ENCODE measurements at places on chromosomes 6 and 20.

DNA sequence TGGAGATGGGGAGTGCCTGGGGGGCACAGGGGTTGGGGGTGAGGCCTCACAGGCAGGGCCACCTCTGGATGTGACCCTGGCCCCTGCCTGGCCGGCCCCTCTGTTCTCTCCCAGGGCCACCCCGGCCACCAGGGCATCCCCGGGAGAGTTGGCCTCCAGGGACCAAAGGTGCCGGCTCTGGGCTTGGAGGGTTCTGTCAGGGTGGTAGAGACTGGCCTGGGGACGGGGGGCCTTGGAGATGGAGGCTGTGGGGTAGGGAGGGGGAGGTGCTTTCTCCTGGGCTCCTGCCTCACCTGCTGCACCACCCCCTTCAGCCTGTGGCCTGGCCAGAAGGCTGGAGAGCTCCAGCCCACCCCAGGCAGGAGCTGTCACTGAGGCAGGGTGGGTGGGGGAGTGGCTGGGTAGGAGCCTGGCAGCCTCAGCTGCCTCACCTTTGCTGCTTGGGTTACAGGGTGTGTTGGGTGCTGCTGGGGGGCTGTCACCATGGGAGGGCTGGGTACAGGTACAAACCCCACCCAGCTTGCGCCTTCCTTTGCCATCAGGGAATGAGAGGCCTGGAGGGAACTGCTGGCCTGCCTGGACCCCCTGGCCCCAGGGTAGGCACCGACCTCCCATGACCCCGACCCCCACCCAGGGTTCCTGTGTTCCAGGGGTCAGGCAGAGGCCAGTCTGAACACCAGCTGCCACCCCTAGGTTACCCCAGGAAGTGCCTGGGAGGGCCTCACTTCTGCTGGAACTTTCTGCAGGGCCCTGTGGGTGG is 32.7 kb downstream of the COL20A1 start:
- DNase-seq, result no peak

DNA sequence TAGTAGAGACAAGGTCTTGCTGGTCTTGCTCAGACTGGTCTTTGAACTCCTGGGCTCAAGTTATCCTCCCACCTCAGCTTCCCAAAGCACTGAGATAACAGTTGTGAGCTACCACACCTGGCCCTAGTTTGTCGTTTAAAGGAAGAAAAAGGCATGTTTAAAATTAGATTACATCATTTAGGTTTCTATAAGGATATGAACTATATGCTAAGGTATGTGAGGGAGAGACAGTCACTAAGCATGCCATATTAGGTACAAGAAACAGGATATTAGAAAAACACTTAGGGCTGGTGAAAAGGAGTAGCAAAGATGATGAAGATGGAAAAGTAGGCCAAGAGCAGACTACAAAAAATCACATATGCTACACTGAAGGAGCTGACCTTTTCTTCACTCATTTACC is 106.4 kb downstream of the ASCC3 start:
- no peak for DNase-seq

- DNase-seq, result no peak
These were observed 26.3 kb downstream of the ITCH start for GRCh38 chr20:34389206-34389953.

GRCh38 chr6:112568066-112568465 is 220.9 kb downstream of the RFPL4B start:
- no peak for DNase-seq

GRCh38 chr6:36752187-36752885 is 54.7 kb downstream of the RAB44 start:
- DNase-seq, result no peak

DNA sequence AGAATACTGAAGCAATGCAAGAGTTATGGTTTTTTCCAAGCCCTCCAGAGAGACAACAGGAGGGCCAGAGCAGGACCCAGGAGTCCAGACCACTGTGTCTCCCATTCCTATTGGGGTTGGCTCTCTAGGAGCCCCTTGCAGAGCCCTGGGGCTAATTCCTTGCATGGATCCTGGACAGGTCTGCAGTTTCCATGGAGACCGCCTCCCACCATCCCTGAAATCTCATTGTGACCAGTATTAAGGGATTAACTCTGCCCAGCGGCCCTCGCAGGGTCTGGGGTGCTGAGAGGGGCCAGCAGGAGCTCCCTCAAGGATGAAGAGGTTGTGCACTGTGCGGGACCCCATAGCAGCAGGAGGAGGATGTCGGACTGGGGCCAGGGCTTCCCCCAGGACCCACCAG is 34.8 kb downstream of the HNF4A start:
- no peak for DNase-seq

- DNase-seq, result no peak
These were observed 2.5 kb upstream of the CLDN20 start for GRCh38 chr6:155261111-155261900.

DNA sequence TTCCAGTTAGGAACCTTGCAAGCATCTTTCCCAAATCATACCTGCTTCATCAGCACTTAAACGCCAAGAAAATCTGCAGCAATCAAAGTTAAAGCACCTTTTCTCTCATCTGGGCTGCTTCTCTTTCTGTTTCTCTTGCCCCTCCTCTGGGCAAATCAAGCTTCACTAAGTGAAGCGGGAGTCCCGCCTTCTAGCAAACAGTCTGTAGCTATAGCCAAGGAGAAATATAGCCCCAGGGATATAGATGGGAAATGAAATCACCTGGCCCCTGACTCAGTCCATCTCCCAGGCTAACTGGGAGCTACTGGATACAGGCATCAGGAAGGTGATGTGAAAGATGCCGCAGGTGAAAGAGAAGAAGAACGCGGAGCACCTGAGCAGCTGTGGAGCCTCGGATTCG is 481.9 kb downstream of the C6orf118 start:
- DNase-seq, result no peak

DNA sequence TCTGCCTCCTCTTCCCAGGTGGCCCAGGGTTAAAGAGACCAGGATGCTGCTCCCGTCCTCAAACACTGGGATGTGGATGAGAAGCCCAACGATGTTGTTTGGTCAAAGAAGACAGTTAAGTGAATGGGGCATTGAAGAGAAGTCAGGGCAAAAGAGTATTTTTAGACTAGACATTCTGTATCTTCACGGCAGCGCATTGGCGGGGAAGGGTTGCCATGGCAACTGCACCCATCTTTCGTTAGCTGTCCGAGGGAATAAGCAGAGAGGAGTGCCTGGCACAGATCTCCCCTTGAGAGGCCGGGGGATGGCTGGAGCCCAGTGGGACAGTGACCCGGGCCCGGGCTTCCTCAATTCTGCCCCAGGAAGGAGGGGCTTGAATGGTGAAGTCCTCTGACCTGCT is 56.4 kb upstream of the GPR31 start:
- no peak for DNase-seq

- DNase-seq, result no peak
These were observed 18.6 kb downstream of the ADTRP start for GRCh38 chr6:11760015-11760473.

Measured in CD4-positive, alpha-beta T cell treated with Interleukin-21 for 1 hour (primary cell).